Suppressor macrophage treated with lipopolysaccharide for 4 hours (primary cell): ENCODE measurements at places on chromosomes 5 and 9.

GRCh38 chr5:172685091-172685490 lies 44.0 kb downstream of the NEURL1B start:
- DNase-seq = no peak

GRCh38 chr9:81497091-81497490 lies 192.3 kb downstream of the TLE1 start:
- no peak for DNase-seq

DNA sequence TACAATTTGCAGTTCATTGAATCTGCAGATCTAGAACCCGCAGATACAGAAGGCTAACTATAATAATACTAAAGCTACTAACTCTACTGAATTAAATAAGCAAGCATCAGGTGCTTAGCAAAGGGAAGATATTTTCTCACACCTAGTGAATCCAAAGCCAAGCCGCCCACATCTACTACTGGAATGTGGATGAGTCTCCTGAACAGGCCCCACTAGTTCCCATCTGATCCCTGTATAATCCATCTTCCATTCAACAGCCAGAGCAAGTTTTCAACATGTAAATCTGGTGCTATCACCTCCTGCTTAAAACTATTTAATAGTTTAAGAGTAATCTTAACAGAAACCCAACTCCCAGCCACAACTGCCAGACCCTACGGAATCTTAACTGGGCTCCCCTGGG lies 18.9 kb downstream of the ARL15 start:
- DNase-seq = no peak

GRCh38 chr9:93958121-93958818 lies 3.1 kb upstream of the BARX1 start:
- DNase-seq = no peak

GRCh38 chr9:130268521-130269211 lies 3.1 kb downstream of the HMCN2 start:
- peak; percentile 62 for DNase-seq

GRCh38 chr9:7094576-7094975 lies 336.8 kb downstream of the KDM4C start:
- no peak for DNase-seq

DNA sequence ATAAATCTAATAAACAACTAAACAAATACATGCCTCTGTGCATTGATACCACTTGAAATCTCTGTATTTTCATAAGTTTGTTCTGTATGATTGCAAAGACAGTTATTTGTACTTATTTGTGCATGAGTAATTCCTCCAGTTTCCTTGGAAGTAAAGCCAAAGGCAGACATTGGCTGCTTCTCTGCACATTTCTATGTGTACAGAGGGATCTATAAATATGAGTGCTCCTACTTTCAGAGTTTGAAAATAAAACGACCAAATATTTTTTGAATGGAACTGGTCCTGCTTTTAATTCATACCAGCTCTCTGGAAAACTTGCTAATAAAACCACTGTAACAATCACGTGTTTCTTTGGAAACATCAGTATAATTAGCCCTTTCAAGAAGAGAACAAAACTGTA lies 306.5 kb downstream of the MAN2A1 start:
- no peak for DNase-seq

DNA sequence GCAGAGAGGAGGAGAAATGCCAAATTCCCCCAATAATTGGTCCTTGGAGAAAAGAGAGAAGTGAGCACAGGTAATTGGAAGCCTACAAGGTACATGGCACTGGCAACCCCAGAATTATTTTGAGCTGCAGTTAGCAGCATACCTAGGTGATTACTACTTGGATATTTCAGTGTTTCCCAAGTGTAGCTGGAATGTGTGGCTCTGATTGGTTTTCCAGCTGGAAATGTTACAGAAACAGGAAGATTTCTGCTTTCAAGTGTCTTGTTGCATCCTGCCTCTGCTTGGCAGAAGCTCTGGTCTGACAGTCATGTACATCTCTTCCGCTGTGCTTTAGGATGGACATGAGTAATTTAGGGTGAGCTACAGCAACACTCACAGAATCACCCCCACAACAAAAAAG lies 262.1 kb downstream of the ENC1 start:
- DNase-seq = no peak

- DNase-seq = no peak
Measured at GRCh38 chr5:61280761-61281427, 51.2 kb upstream of the ZSWIM6 start.

DNA sequence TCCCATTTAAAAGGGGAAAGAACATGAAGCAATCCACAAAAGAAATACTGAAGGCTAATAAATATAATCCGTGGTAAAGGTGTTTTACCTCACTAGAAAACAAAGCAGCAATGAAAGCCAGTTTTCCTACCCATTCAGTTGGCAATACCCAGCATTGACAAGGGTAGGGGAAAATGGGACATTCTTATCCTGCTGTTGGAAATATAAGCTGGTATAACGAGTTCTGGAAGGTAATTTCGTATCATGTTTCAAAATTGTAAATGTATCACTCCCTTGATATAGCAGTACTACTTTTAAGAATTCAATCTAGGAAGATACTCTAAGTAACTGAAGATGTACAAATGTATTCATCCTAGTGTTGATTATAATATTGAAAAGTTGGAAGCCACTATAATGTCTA lies 22.9 kb upstream of the RALGPS1 start:
- DNase-seq = no peak

DNA sequence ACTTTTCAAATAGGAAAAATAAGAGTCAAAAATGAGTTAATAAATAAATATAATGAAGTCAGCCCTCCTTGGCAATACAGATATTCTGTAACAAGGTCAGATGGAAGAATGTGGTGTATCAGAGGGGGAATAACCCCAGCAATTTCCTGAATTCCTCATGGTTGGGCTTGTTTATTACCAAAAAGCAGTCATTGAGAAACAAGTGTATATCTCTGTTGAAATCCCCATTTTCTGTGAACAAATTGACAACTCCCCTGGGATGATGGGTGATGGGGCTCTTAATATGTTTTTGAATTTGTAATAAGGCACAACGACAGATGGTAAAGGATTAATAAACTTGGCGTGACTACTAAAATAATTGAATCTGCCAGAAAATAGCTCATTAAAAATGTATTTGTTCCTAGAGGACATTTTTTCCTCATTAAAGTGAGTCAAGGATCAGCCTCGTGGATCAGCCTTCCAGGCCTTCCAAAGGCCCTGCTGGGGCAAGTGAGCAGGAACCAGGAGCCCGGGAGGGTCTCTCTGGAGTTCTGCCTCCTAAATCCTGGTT lies 34.2 kb downstream of the THBS4 start:
- DNase-seq = peak; percentile 12

- no peak for DNase-seq
Measured at GRCh38 chr9:130179331-130179907, 7.2 kb downstream of the NCS1 start.

GRCh38 chr5:84550222-84550621 lies 165.5 kb upstream of the EDIL3 start:
- DNase-seq = no peak

DNA sequence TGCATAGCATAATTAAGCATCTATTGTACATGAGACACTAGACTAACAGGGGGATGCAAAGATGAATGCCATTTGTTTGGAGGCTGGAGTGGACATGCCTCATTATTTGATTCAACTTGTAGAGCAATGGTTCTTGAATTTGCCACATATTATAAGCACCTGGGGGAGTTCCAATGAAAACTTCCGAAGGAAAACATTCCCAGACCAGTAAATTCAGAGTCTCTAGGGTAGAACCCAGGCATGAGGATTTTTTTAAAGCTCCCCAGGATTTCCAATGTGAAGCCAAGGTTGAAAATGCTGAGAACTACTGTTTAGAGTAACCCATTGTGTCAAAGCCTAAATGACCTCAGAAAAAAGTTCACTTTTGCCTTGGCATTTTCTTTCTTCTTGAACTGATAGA lies 93.9 kb upstream of the ITGA1 start:
- DNase-seq = no peak
